ENCODE measurements at places on chromosomes 2 and 18.

- DNase-seq = peak; percentile 23
Measured at GRCh38 chr18:48806551-48807261, 144.1 kb downstream of the SMAD7 start.

- no peak for DNase-seq
Measured at GRCh38 chr2:148614322-148615049, 30.1 kb upstream of the EPC2 start.

GRCh38 chr2:120277505-120278205 is 25.0 kb downstream of the RALB start:
- DNase-seq = no peak

GRCh38 chr2:95079199-95079683 is 42.4 kb downstream of the MRPS5 start:
- no peak for DNase-seq

DNA sequence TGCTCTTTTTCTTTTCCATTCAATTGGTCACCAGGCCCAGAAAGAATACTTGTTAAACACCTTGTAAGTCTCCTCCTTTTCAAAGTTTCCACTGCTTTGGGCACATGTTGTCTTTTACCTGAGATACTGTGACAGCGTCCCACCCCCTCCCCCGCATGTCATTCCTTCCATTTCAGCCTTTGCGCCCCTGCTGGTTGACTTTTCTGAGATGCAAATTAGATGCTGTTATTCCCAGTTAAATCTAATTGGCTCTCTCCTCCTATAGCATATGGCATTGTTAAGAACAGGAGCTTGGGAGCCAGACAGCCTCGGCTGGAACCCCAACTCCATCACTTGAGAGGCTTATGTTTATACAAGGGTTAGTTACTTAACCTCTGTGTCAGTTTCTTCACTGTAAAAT is 80.3 kb upstream of the GAREM1 start:
- no peak for DNase-seq

- no peak for DNase-seq
Measured at GRCh38 chr18:12028674-12029073, 47.4 kb downstream of the IMPA2 start.

DNA sequence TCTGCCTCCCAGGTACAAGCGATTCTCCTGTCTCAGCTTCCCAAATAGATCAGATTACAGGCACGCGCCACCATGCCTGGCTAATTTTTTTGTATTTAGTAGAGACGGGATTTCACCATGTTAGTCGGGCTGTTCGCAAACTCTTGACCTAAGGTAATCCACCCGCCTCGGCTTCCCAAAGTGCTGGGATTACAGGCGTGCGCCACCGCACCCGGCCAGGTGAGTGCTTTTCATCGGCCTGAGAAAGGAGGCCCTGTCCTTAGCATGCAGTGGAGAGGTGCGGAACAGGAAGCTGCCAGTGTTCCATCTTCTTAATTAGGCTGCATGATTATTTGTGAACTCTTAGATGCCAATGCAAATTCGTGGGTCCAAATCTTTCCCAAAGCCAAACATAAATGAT is 125.7 kb upstream of the THSD7B start:
- no peak for DNase-seq

DNA sequence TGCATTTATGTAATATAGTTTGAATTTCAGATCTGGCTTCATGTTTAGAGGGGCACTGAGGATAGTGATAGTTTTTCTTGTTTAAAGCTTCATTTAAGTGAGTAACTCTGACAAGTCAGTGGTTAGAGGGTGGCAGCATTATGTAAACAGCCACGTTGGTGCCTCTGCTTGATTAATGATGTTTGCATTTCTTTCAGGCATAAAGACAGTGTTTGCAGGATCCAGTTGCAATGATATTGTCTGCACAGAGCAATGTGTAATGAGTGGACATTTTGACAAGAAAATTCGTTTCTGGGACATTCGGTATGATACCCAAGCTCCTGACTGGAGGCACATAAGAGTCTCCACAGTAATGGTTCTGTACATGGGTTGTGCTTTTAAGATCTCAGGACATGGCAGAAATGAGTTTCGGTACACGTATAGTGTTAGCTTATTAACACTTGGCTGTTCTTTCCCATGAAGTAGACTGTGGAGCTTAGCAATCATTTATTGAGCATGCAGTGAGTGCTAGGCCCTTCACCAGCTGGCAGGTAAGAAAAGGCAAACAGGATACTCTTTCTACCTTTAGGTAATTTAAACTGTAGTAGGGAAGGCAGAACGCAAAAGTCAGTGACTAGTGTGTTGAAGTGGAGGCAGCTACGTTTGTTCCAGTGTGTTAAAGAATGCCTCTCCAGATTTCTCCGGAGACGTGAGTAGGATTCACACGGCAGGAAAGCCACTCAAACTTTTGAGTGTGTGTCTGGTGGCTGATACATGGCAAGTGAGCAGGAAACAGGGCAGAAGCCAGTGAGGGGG is 17.4 kb upstream of the SAG start:
- DNase-seq = no peak

DNA sequence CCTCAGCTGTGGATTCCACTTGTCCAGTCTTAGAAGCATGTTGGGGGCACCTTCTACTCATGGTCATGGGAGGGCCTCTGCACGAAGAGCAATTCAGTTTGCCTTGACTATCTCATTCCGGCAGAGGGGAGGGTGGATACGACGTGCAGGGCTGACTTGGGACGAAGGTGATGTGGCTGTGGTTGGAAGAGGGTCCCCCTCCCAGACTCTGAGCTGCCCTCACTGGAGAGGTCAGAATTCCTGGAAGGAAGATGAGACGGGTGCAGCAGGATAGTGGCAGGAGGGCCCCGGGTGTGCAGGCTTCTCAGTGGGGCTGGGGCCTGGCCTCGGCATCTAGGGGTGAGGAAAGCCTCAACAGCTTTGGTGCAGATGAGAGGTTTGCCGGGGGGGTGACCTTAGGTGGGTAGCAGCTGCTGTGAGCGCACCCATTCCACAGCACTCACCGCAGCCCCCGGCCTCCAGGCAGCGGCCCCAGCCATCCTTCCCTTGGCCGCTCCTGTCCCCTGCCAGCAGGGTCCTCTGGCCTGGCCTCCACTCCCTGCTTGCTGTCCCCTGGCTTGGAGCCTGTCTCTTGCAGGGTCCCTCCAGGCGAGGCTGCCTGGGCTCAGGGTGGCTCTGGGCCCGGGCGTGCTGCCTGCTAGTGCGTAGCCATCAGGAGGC is 3.2 kb downstream of the RNPEPL1 start:
- DNase-seq = no peak
